ENCODE measurements at places on chromosomes 6 and 20.
A peak's percentile ranks its signal among the peaks of the same experiment; 100 is the strongest.

DNA sequence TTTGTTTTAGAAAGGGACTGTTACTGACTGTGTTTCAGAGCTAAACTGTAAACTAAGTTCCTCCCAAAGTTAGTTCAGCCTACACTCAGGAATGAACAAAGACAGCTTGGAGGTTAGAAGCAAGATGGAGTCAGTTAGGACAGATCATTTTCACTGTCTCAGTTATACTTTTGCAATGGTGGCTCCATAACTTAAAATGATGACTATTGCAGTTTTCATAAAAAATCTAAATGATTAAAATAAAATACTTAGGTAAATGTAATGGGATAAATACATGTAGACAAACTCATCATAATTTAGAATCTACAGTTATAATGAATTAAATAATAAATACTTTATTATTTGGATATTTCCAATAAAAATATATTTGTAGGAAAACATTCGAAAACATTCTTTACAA is 590.6 kb downstream of the EPHA7 start:
- no peak for DNase-seq

- no peak for DNase-seq
These were observed 13.4 kb upstream of the MOCS1 start for GRCh38 chr6:39947611-39948068.

- DNase-seq = no peak
These were observed 287.0 kb downstream of the PACRG start for GRCh38 chr6:163014736-163015135.

GRCh38 chr6:50834929-50835410 is 16.3 kb downstream of the TFAP2B start:
- no peak for DNase-seq

- no peak for DNase-seq
These were observed 35.8 kb downstream of the HLA-B start for GRCh38 chr6:31321005-31321707.

DNA sequence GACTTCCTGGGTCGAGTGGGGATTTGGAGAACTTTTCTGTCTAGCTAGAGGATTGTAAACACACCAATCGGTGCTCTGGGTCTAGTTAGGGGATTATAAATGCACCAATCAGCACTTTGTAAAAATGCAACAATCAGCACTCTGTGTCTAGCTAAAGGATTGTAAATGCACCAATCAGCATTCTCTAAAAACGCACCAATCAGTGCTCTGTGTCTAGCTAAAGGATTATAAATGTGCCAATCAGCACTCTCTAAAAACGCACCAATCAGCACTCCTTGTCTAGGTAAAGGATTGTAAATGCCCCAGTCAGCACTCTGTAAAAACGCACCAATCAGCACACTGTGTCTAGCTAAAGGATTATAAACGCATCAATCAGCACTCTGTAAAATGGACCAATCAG is 209.0 kb upstream of the SLC35B3 start:
- DNase-seq = no peak

DNA sequence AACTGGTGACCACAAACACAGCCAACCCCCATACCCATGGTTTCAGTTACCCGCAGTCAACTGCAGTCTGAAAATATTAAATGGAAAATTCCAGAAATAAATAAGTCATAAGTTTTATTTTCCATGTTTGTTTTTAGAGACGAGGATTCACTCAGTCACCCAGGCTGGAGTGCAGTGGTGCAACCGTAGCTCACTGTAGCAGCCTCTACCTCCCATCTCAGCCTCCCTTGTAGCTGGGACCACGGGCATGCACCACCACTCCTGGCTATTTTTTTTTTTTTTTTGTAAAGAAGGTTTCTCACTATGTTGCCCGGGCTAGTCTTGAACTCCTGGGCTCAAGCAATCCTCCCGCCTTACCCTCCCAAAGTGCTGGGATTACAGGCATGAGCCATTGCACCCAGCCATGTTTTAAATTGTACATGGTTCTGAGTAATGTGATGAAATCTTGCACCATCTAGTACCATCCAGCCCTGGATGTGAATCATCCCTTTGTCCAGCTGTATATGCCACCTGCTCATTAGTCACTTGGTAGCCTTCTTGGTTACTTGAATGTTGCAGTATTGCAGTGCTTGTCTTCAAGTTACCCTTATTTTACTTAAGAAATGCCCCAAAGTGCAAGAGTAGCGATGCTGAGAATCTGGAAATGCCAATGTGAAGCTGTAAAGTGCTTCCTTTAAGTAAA is 14.5 kb downstream of the CSNK2A1 start:
- peak; percentile 90 for DNase-seq

GRCh38 chr6:52019092-52019491 is 68.3 kb downstream of the PKHD1 start:
- no peak for DNase-seq

GRCh38 chr6:65646544-65646943 is 60.5 kb downstream of the EYS start:
- no peak for DNase-seq

DNA sequence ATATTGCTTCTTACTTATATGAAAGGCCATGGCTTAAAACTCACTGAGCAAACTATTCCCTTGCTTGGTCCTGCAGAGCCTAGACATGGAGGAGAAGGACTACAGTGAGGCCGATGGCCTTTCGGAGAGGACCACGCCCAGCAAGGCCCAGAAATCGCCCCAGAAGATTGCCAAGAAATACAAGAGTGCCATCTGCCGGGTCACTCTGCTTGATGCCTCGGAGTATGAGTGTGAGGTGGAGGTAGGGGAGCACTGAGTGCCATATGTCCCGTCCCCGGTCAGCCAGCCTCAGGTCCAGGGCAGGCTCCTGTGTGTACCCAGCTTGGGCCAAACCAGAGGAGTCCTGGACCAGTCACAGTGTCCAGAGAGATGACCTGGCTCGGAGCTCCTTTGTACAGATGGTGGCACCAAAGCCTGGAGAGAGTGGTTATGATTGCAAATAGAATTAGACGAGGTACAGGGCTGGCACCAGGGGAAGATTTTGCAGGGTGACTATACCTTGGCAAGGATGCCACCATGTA is 21.0 kb downstream of the EPB41L1 start:
- no peak for DNase-seq

GRCh38 chr6:20876036-20876435 is 341.8 kb downstream of the CDKAL1 start:
- DNase-seq = peak; percentile 83

- DNase-seq = peak; percentile 84
These were observed 16.3 kb downstream of the TRAF3IP2 start for GRCh38 chr6:111589366-111589765.

- DNase-seq = no peak
These were observed 1.3 kb downstream of the ADGRG6 start for GRCh38 chr6:142303176-142303533.

- no peak for DNase-seq
These were observed 68.4 kb upstream of the BACH2 start for GRCh38 chr6:90365002-90365401.
